ENCODE measurements at places on chromosomes 11 and 22.
A peak's percentile ranks its signal among the peaks of the same experiment; 100 is the strongest.

DNA sequence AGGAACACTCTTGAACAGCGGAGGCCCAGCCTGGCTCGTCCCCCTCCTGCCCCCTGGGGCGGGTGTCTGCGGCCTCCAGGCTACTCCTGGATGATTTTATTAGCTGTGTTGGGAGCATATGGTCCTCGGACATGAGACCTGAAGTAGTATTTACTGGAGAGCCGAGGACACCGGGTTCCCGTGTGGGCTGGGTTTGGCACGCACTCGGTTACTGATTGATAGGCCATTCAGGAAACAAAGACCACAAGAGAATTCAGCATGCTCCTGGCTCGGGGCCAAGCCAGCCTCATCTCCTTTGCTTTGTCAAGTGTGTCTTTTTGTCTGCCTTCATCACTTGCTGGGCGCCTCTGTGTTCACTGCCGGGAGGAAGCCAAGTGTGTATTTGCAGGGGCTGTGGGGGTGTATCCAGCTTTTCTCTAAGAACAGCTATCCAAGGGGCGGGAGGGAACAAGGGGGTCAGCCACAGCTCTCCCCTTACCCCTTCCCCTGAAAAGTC is 9.7 kb downstream of the FXYD2 start:
- DNase-seq: peak; percentile 72

DNA sequence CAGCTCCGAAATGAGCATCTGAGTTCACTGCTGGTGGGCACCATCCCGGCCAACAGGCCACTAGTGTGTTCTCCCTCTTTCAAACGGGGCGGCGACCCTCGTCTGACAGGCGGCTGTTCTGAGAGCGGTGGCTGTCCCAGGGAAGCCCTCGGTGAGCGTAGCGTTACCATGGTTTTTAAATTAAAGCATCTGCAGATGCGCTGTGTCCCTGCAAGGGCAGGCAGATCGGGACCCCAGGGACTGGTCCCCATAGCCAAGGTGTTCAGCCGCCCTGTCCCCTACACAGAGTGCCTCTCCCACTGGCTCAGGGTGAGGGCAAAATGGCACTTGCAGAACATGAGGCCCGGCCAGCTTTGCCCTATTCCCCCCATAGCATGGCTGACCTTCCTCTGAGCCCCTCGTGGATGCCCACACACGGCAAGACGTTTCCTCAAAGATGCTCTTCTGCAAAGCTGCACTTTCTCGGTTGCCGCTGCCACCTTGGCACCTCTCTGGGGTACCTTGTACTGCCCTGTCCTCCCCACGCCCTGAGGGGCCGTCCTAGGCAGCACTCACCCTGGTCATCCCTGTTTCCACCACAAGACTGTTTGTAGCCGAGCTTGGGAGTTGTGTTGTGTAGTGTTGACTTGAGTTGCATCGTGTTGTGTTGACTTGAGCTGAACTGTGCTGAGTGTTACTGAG is 51.9 kb upstream of the KCNQ1OT1 start:
- DNase-seq: no peak

DNA sequence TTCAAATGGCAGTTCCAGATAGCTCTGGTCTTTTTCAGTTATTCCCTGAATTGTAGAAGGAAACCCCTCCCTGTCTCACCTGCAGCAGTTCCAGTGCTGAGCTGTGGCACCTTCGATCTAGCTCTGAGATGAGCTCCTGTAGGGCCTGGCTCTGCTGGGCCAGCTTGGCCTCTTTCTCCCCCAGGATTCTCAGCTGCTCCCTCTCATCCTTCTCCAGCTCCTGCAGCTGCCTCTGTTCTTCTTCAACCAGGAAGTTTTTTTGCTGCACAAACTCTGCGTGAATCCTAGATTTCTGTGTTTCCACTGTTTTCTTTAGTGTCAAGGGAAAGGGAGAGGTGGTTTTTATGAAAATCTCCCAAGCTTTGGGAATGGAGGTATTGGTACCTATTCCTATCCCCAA is 5.3 kb downstream of the TRIM21 start:
- no peak for DNase-seq

GRCh38 chr11:96237766-96238266 is 105.2 kb downstream of the MAML2 start:
- no peak for DNase-seq

- DNase-seq: no peak
Measured at GRCh38 chr11:45900916-45901617, 6.0 kb downstream of the FREY1 start.

DNA sequence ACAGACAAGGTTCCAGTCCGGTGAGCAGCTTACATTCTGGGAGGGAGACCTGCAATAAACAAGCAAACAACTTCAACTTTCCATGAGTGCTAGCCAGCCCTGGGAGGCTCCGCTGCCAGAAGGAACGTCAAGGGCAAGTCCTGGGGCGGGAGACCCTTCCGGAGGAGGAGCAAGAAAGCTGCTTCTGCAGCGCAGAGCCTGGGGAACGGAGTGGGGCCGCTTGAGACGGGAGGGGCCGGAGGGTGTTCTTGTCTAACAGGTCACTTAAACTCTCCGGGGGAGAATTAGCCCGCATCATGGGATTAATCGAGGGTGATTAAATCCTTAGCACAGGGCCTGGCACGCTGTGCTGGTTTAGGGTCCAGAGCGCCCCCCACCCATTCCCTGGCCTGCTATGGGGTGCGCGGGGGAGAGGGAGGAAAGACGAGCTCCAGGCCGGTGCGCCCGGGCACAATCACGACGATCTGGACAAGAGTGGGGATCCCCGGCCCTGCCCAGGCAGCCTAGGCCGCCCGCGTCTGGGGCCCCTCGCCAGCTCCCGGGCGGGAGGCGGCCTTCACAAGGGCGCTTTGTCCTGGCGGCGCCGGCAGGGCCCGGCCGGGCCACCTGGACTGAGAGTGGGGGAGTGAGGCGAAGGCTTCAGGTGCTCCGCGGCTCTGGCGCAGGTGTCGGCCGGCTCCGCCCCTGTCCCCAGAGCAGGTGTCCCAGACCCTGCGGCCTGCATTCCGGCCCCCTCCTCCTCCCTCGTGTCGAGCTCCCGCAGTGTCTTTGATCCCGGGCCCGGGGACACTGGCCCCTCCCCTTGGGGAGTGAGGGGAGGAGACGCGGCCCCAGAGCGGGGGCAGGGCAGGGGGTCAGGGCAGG is 663 bp upstream of the LARGE2 start:
- no peak for DNase-seq

DNA sequence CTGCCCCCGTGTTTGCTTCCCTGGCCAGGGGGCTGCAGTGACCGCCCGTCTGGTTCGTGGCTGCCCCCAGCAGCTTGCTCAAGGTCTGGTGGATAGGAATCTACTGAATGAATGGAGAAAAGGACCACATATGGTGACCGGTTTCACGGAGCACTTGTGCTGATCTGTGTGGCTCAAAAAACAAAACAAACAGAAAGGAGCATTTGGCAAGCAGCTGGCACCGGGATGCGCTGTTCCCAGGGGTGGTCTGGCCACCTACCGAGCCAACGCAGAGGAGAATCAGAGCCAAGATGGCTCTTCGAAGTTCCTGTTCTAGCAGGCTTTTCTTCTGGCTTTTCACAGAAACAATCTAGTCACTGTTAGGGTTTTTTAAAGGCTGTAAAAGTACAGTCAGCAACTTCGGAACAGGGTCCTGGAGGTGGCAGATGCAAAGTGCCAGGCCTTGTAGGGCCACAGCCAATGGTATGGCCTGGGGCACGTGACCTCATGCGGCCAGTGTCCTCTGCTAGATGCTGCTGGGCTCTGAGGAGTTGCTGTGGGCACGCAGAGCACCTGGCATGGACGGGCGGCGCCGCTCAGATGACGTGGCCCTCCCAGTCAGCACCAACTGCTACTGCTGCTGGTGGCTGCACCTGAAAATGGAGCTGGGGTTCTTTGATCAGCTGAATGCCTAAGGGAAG is 27.3 kb upstream of the PACSIN2 start:
- no peak for DNase-seq

GRCh38 chr11:63635762-63636465 is 21.7 kb upstream of the PLAAT3 start:
- DNase-seq: peak; percentile 23

GRCh38 chr22:47927648-47928210 is 1165.3 kb downstream of the TBC1D22A start:
- DNase-seq: no peak

- DNase-seq: no peak
Measured at GRCh38 chr11:78551066-78551465, 23.6 kb downstream of the NARS2 start.

GRCh38 chr11:47979378-47980087 is 826 bp upstream of the PTPRJ start:
- DNase-seq: no peak

- DNase-seq: no peak
Measured at GRCh38 chr11:17780668-17781067, 46.1 kb downstream of the KCNC1 start.

GRCh38 chr11:117096201-117096991 is 1.8 kb downstream of the SIK3 start:
- DNase-seq: peak; percentile 39

- DNase-seq: no peak
Measured at GRCh38 chr22:22322792-22323191, 78.2 kb downstream of the VPREB1 start.

DNA sequence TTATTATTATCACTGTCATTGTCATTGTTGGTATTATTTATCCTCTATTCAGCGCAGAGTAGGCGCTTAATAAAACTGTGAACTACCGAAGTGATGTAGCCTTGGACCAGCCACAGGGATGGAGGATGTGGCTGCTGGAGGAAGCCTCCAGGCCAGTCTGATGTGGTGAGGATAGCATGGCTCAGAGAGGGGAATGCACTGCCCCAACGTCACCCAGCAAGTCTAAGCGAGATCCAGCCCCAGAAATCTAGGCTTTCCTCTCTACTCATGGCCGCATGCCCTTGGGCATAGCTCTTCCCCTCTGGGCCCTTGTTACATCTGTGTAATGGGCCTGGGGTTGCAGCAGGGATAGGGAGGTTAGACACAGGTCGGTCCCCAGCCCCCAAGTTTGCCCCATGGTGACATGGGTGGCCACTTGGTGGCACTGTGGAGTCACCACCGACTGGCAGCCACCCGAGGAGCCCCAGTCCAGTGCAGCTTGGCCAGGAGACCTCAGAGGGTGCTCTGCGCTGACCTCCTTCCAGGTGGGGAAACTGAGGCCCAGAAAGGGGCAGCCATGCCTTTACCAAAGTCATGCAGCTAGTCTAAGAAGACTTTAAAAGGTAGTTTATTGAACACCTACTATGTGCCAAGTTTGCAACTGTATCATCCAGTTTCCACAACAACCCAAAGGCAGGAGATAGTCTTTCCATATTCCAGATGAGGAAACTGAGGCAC is 395.7 kb downstream of the MN1 start:
- no peak for DNase-seq

DNA sequence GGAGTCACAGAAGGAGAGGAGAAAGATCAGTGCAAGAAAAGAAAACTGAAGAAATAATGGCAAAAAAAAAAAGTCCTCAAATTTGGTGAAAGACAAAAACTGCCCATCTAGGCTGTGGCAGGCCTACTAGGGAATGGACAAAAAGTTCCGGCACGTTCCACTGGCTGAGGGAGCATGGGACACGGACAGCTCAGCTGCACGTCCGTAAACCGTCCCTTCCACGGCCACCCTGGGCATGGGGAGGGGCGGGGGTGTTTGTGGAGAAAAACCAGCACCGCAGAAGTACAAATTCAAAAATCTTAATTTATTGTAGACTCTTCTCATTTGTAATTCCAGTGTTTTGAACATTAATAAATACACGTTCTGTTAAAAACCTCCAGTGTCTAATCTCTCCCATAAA is 25.4 kb downstream of the TRMU start:
- no peak for DNase-seq

- no peak for DNase-seq
Measured at GRCh38 chr22:36244522-36245391, 5.4 kb upstream of the APOL2 start.

GRCh38 chr11:21820176-21820575 is 372.7 kb upstream of the ANO5 start:
- DNase-seq: no peak

DNA sequence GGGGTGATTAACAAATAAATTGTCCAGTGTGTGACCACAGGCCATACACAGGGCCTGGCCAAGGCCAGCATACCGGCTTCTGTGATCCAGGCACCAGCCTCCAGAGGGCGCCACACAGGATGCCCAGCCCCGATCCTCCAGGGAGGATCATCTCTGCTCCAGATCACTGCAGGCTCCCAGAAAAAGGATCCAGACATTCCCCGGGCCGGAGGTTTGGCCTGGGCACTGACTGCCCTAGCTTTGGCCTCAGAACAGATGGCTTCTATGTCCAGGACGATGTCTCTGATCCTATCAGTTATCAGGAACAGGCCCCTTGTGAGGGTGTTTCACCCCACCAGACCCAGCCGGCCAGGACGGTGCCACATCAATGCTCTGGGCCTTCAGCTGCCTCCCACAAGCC is 74.5 kb upstream of the LMO1 start:
- no peak for DNase-seq

DNA sequence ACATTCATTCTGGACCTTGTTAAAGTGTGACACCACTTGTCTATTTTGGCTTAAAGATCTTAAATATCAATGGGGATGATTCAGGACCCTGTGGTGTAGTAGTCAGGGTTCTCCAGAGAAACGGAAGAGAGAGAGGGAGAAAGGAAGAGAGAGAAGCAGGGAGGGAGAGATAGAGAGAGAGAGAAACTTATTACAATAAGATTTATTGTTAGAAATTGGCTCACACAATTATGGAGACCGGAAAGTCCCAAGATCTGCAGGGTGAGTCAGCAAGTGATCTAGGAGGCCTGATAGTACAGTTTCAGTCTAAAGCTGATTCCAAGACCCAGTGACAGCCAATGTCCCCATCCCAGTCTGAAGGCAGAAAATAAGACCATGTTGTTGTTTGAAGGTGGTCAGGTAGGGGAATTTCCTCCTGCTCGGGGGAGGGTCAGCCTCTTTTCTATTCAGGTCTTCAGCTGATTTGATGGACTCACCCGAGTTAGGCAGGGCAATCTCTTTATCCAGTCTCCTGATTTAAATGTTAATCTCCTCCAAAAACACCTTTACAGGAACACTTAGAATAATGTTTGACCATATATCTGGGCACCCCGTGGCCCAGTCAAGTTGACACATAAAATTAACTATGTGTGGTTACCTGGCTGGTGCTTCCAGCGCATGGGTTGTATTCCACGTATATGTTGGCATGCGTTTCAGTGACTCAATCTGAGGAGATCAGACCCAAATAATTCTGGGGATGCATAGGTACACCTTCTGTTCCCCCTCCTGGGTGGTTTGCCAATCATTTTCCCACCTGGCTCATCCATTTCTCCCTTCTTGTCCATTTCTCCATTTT is 1350.5 kb downstream of the TBC1D22A start:
- DNase-seq: no peak

GRCh38 chr11:8261921-8262551 is 1.6 kb downstream of the LMO1 start:
- DNase-seq: no peak

DNA sequence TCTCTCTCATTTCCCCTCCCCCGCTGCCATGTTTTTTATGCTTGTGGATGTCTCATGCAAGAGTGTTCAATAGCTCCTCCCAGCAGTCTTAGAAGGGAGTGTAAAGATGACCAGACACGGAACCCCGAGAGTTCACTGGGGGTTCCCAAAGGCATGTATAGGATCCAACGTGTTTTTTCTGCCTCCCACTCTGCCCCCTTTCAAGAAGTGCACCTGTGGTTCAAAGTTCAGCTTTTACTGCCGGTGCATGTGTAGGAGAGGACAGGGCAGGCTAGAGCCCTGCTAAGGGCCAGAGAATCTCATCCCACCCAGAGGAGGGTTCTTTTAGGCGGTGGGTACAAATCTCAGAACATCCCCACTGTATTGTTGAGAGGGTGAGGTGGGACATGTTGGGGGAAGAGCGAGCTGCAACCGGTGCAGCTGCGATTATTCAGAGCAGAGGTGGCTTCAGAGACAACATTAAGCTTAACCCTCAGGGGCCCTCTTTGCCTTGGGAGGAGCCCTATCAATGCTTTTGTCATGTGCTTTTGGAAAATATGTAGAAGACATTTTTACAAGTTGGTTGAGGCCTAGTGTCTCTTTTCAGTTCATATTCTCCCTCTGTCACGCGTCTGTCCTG is 14.5 kb downstream of the MIF start:
- no peak for DNase-seq
